LNCaP clone FGC (cell line): ENCODE measurements at places on chromosomes 7 and 10.

GRCh38 chr10:53537508-53537907 lies 764.9 kb upstream of the MBL2 start:
- DNase-seq, result no peak

GRCh38 chr10:117294735-117295134 lies 53.8 kb downstream of the SLC18A2 start:
- no peak for DNase-seq

- no peak for DNase-seq
These were observed 60.5 kb downstream of the KIAA1217 start for GRCh38 chr10:24269476-24269875.

DNA sequence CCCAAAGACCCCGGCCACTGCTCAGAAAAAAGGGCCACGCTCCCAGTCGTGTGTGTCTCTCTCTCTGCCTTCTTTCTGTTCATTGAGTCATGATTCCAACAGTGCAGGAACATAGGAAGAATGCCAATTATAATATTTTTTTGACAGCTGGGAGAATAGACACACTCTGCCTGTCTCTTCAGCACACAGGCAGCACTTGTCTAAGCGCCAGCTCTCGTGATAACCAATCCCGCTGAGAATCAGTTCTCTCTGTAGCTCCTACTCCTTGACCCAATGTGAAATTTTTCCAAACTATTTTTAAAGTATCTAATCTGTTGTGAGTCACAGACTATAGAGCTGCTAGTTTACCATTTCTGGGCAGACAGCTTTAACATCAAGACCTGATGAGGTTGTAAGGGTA lies 145.7 kb upstream of the RHEB start:
- no peak for DNase-seq

GRCh38 chr10:90462749-90463470 lies 394.9 kb downstream of the HTR7 start:
- no peak for DNase-seq

DNA sequence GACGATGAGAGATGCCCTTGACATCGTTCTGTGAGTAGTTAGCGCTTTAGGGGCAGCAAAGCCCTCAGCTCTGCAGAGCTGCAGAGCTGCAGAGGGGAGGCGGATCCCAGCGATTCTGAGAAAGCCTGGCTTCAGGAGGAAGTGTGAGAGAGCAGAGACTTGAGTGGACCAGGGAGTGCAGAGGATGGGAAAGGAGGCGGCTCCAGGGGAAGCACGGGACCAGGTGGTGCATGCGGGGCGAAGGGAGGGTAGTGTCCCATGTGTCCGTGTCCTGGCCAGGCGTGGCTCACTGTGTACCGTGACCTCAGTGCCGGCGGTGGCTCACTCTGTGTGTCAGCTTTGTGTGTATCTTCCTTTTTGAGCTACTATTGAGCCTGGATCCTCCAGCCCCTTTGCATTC lies 250.8 kb upstream of the PITRM1 start:
- no peak for DNase-seq

DNA sequence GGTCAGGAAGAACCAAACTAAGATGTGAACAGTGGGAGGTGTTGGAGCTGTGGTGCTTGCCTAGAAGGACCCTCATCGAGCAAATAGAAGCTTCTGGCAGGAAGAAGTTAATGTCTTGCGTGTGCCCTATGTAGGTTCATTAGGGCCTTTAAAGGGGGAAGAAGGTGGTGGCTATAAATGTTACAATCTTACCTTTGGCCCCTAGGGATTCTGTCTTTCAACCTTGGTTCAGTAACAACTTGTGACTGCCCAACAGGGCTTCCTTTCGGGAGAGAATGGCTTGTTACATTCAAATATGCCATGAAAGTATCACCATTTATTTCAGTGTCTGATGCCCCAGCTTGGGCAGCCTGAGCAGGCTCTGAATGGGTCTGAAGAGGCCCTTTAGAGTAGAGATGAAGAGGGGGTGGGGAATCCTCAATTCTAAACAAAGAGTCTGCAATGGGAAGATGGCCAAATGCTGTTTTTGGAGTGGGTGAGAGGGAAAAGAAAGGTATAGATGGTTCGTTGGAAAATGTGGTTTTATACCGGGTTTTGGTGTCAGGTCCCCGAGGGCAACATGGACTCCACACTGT lies 108.0 kb downstream of the TCF7L2 start:
- no peak for DNase-seq

DNA sequence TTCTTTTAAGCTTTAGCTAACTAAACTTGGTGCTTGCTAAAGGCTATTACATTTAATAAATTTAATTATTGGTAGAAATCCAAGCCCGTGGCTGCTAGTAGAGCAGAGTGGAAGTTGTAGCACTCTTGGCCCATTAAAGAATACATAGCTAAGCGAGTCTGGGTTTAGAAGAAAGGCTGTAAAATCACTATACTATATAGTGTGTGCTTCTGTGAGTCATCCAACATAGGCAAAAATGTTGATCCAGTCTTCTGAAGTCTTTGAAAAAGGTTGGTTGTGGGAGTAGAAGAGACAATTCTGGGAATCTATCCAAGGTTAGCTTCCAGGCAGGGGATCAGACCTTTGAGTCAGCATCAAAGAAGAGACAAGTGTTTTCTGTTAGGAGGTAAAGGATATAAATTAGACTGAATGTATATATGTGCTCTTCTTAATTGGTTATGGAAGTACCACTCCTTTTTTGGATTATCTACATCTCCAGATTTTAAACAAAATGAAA lies 664.2 kb downstream of the NXPH1 start:
- DNase-seq, result no peak

- DNase-seq, result no peak
These were observed 470.2 kb downstream of the PAXIP1 start for GRCh38 chr7:154532771-154533170.

- no peak for DNase-seq
These were observed 361.4 kb upstream of the ZNF32 start for GRCh38 chr10:44009891-44010632.

DNA sequence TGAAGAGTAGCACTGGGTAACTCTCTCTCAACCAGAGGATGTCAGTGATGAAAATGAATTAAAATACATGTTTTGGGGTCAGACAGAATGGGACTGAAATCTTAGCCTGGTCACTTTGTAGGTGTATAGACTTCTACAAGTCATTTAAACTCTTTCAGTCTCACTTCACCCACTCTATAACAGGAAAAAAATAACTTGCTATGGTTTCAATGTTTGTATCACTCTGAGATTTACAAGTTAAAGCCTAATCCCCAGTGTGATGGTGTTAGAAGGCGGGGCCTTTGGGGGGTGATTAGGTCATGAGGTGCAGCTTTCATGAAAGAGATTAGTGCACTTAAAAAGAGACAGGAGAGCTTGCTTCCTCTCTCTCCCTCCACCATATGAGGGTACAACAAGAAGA lies 134.8 kb downstream of the INHBA start:
- no peak for DNase-seq

GRCh38 chr10:113916053-113916452 lies 61.6 kb downstream of the NHLRC2 start:
- no peak for DNase-seq

DNA sequence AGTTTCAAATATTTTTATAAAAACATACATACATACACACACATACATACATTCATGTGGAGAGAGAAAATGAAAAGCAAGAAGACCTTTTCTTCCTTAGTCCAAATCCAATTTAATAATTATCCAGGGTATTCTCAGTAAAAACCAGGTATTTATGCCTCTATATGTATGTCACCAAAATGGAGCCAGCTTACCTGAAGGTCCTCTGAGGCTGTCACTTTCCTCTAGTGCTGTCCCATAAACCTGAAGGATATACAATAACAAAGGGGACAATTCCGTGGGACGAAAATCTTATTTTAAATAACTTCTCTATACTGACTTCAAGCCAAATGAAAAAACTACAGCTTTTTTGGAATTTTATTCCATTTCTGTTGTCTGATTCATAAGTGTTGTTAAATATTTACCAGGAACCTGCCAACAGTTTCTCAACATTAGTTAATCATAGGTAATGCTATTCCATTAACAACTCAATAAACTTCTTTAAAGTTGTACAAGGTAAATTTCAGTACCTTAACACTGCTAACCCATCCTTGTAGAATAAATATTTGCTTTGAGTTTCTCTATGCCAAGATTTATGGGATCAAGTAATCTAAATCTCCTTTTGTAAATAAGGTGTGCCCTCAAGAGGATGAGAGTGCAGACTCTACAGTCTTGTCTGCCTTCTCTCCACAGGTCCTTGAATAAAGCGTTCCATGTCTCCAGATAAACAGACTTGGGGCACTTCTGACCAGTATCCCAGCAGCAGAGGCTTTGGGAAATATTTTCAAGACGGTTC lies 260.3 kb downstream of the AHR start:
- DNase-seq, result peak; percentile 96

- DNase-seq, result no peak
These were observed 397 bp upstream of the NFE2L3 start for GRCh38 chr7:26151650-26151952.
